ENCODE measurements at places on chromosomes 5 and 9.

GRCh38 chr9:94153905-94154304 lies 69.6 kb downstream of the PTPDC1 start:
- no peak for DNase-seq

GRCh38 chr9:114633438-114634089 lies 22.5 kb downstream of the TMEM268 start:
- no peak for DNase-seq

- no peak for DNase-seq
Observed at GRCh38 chr5:80967500-80968181, 7.5 kb downstream of the RASGRF2 start.

GRCh38 chr5:54302267-54302687 lies 8.1 kb downstream of the ARL15 start:
- DNase-seq: no peak

DNA sequence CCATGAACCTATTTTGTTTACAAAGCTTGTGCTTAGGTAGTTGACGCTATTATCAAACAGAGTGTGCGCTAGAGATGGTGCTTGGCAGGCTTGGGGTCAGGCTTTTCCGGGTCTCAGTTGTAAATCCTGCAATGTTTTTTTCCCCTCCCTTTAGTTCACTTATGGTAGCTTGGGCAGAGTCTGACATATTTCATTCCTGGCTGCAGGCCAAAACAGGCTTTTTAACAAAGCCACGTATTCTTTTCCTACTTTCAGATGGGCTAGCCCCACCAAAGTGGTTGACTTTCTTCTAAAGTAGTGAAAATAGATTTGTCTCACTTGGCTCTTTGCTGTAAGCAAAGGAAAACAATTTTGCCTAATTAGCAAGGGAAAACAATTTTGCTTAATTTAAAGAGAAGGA lies 58.0 kb upstream of the FBN2 start:
- no peak for DNase-seq

DNA sequence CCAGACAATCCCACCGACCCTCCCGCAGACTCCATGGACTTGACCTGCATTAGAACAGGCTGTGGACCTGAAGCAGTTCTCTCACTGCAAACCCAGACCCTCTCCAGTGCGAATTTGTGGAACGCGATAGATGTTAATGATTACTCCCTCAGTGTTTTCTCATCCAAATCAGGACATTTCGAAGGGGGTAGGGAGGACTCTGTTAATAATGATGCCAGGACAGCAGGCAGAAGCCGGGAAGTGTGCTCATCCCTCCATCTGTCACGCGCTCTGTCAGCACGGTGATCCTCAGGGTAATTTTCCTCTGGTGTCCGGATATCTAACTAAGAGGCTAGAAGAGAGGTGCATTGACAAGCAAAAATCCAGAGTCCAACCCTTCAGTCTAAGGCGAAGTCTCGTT lies 18.8 kb downstream of the RAPGEF1 start:
- no peak for DNase-seq

GRCh38 chr9:77166193-77166592 lies 11.1 kb upstream of the VPS13A start:
- no peak for DNase-seq

- no peak for DNase-seq
Observed at GRCh38 chr5:89255845-89256463, 373.0 kb upstream of the MEF2C start.

DNA sequence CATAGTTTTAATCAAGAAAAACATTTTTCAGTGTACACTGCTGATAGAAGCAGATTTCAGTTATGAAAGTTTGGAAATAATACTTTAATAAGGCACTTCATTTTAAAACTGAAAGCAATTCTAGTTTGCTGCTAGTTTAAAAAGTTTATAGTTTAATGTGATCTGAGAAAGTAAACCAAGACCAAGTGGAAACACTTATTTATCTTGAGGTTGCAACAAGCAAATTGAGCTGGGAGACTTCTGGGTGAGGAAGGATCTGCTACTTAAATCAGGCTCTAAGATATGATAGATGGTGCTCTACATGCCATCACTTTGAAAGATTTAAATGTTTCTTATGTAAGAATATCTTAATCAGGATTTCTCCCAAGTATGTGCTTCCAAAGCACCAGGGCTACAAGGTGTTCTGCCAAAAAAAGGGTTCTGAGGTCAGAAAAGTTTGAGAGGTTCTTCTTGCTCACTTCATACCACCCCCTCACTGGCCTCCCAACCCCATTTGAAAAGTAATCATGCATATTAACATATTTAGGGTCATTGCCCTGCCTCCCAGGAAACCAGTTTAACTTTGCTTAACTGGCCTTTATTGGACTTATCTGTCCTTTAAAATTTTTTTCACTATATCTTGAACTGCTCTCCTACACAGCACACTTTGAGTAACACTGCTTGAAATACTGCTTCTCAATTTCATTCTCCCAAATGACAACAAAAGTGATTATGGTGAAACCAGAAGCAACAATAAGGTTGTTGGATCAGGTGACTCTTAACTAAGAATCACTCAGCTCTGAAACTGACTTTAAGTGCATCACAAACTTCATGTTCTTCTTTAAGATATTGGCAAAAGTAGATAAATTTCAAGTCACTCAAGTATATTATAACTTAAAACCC lies 15.5 kb downstream of the SLC44A1 start:
- no peak for DNase-seq

- DNase-seq: no peak
Observed at GRCh38 chr9:23777328-23777727, 48.7 kb downstream of the ELAVL2 start.

DNA sequence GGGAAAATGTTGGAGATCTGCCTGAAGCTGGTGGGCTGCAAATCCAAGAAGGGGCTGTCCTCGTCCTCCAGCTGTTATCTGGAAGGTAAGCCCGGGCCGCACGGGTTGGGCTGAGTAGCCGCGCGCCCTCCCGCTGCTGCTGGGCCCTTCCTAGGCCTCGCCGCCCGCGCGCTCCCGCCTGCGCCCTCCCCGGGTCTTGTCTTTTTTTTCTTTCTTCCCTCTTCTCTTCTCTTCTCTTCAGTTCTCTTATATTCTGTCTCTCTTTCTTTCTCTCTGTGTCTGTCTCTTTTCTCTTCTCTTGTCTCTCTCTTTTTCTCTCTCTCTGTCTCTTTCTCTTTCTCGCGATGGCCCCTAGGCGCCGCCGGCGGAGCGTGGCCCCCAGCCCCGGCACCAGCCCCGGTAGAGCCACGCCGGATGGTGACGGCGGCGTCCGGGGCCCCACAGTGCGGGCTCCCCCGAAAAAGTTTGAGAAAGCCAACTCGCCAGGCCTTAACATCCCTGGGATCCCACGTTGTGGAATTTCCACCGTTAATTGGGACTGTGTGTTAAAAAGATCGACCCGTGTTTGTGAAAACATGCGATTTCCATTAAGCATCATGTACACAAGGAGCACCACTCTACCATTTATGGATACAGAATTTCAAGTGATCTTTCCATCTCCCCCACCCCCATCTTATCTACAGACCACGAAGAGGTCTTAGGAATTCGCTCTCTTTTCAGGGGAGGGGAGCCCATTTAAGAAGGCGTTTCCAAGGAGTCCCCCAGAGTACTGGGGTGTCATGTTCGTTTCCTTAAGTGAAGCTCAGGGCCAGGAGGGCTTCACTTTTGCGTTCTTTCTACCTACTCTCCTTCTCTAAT lies 616 bp downstream of the ABL1 start:
- DNase-seq: no peak

DNA sequence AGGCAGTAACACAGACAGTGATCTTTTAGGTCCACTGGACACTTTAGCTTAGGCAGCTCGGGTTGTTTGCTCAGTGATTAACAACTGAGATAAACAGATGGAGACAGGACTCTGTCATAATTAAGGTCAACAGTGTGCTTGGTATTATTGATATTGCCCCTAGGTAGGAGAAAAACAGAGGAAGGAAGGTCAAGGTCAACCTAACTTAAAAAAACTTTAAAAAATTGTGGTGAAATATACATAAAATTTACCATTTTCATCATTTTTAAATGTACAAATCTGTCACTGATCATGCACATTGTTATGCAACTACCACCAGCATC lies 2.1 kb upstream of the HSPA4 start:
- DNase-seq: no peak

DNA sequence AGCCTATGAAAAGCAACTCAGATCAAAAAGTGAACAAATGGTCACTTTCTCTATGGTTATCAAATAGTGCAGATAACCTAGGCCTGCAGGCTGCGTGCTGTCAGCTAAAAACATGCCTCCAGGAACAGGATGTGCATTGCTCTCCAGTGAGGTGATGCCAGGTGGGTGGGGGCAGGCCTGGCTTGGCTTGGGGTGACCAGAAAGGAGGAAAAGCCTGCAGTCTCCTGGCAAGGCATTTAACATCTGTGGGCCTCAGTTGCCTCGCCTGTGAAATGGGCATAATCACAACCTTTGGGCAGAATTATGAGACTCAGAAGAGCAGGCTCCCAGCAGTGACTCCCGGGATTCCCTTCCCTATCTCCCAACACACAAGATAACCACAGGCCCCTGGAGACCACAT lies 135.9 kb downstream of the COL23A1 start:
- no peak for DNase-seq

DNA sequence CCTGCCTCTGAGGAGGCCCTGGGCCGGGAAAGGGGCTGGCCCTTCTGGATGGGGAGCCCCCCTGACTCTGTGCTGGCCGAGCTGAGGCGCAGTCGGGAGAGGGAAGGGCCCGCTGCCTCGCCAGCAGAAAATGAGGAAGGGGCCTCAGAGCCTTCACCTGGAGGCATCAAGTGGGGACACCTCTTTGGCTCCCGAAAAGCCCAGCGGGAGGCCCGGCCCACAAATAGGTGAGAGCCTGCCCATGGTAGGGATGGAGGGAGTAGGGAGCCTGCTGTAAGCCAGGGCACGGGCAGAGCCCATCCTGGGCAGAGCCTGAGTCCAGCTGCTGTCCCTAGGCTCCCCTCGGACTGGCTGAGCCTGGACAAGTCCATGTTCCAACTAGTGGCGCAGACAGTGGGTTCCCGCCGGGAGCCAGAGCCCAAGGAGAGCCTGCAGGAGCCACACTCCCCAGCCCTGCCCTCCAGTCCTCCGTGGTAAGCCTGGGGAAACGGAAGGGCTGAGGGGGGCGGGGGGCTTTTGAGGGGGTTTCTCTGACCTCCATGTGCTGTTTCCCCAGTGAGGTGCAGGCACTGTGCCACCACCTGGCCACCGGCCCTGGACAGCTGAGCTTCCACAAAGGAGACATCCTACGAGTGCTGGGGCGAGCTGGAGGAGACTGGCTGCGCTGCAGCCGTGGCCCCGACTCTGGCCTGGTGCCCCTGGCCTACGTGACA lies 44.3 kb upstream of the TESK1 start:
- DNase-seq: no peak

- no peak for DNase-seq
Observed at GRCh38 chr9:101601904-101602765, 7.4 kb upstream of the PPP3R2 start.

DNA sequence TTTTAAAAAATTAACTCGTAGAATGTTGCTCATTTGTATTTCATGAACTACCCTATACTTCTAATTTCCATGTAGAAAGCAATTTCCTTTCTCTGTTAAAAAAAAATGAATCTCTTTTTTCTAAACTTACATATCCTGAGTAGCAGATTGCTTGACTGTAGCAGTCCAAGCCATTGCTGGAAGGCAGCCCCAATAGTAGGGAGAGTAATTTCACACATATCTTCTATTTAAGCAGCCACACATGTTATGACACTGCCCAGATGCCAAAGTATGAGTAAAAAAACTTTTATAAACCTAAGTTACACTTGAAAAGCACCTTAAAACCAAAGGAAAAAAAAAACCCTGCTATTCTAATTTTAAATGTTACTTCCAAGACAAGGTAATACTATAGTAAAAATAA lies 69.6 kb downstream of the FBXL17 start:
- DNase-seq: no peak

DNA sequence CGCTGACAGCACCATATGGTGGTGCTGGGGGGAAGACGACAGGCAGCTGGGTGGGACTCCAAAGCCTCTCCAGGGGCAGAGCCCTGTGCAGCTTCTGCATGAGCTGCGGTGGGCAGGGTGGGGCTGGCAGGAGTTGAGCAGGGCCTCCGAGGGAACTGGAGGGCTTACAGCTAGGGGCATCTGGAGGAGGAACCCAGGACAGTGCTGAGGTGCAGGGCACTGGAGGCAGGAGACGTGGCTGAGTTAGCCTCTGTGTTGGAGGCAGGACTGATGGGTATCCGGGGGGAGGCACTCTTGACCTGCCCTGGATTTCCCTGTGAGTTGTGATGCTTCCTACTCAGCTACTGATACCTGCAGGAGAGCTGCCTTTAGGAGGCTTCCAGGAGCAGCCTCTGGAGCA lies 45.0 kb downstream of the TENT4A start:
- DNase-seq: no peak

DNA sequence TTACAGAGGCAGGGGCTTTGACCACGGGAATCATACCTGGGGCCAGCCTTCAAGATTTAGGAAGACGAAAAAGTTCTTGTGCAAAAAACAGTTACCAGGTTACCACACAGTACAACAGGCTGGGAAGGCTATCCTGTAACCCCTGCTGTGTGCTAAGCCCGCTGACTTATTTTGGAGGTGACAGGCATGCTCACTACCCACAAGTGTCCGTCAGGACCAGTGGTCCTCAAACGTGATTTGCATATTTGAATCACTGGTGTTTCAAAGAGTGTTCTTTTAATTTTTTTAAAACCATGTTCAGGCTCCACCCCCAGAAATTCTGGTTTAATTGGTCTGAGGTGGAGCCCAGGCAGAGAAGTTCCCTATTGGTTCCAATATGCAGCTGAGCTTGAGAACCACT lies 146.6 kb downstream of the TTLL11 start:
- DNase-seq: no peak
